Pulmonary artery endothelial cell (primary cell): ENCODE measurements at places on chromosomes 11 and 22.

- no peak for DNase-seq
Measured at GRCh38 chr11:116544721-116545120, 228.1 kb downstream of the BUD13 start.

DNA sequence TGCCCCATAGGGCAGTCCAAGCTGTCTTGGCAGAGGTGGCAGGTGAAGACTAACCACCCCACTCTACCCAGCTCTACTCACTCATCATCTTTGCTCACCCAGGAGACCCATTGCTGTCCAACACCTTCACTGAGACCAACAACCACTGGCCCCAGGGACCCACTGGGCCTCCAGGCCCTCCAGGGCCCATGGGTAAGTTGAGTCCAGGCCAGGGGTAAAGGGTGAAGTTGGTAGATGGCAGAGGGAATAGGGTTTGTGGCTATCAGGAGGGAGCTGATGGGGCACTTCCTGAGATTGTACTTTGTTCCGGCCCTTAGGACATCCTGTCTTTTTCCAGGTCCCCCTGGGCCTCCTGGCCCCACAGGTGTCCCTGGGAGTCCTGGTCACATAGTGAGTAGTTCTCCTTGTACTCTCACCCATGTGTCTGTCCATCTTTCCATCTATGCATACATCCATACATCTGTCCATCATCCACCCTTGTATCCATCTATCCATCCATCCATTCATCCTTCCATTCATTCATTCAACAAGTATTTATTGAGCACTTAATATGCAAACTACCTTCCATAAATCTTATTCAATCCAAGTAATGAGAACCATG, 27.7 kb downstream of the EMID1 start:
- DNase-seq: no peak

GRCh38 chr11:77107950-77108349, 5.3 kb downstream of the OMP start:
- DNase-seq: no peak

- no peak for DNase-seq
Measured at GRCh38 chr11:117657794-117658193, 139.2 kb downstream of the DSCAML1 start.
